ENCODE measurements at places on chromosomes 4 and X.
A peak's percentile ranks its signal among the peaks of the same experiment; 100 is the strongest.

- DNase-seq: no peak
Observed at GRCh38 chrX:19514791-19515614, at the start of gene MAP3K15. TSS of gene MAP3K15 (minus strand) at chrX:19515508. CDS start at chrX:19515261, 247 bp downstream.

- DNase-seq: no peak
Observed at GRCh38 chrX:39307488-39307887, 506.2 kb downstream of the MID1IP1 start.

GRCh38 chrX:72408885-72409284 is 103.2 kb upstream of the CITED1 start:
- no peak for DNase-seq

DNA sequence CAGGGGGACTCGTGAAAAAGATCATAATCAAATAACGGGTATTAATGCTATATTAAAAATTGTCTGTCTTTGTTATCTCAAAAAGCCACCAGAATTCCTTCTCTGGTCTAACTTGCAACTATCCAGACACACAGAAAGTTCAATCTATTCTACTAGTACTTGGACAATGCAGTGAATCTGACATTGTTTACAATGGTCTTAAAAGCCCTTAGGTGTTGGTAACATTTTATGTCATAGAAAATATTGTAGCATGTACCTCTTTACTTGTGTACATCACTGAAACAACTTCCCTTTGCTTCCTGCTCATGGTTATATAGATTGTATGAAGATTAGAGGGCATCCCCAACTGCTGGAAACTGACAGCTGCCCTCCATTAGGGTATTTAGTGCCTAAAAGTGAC is 71.1 kb upstream of the PPP3CA start:
- DNase-seq: no peak

DNA sequence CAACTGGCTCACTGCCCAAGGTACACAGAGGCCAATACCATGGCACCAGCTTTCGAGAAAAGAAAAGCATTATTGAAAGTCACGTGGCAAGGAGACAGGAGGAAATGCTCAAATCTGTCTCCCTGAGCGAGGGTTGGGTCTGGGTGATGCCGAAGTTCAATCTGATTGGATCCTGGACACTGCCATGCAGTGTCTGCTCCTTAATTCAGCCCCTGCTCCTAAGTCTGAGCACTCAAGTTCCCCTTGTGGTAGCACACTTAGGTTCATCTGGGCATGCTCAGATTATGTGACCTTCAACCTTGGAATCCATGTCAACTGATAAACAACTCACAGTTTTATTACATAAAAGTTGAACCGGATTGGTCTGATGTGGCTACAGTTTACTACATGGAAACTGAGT is 512.6 kb upstream of the GALNT7 start:
- DNase-seq: no peak

- peak; percentile 61 for DNase-seq
Observed at GRCh38 chrX:129606918-129607317, 47.8 kb downstream of the APLN start.

DNA sequence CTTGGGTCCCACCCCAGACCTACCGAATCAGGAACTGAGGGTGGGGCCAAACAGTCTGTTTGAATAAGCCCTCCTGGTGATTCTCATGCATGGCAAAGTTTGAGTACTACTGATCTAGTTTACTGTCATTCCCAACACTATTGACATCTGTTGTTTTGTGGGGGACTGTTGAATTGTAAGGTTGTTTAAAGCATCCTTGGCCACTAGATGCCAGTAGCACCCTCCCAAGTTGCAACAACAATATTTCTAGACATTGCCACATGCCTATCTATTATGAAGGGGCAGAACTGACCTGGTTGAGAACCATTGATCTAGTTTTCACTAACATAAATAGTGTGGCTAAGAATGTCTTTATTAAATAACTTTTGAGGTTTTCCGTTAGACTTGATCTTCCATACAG is 15.1 kb downstream of the TAF9B start:
- peak; percentile 28 for DNase-seq

All from fibroblast of pulmonary artery (primary cell).